NCI-H510A treated with DMSO at 0.1 percent for 48 hours (cell line): ENCODE measurements at places on chromosomes 4 and X.

DNA sequence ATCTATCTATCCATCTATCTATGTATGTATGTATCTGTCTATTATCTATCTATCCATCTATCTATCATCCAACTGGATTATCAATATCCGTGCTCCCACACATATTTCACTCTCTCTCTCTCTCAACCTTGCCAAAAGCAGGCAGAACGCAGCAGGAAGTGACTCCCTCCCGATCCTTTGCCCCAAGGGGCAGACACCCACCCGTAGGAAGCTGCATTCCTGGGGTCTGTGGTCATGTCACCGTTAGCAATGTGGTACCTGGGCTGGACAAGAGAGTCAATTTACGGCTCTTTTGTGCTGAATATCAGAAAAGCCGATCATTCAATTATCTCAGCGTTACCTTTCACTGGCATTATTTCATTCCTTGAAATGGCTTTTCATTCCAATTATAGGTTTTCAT, 119.6 kb upstream of the PPP2R3B start:
- no peak for DNase-seq

- no peak for DNase-seq
Measured at GRCh38 chrX:110045421-110045820, 42.5 kb downstream of the TMEM164 start.

GRCh38 chr4:38279650-38280322, 319.6 kb downstream of the PTTG2 start:
- peak; percentile 20 for DNase-seq

GRCh38 chr4:173466101-173466500, 63.9 kb downstream of the HAND2 start:
- no peak for DNase-seq

- DNase-seq, result peak; percentile 29
Measured at GRCh38 chr4:89110541-89110985, 770 bp upstream of the TIGD2 start.

- peak; percentile 46 for DNase-seq
Measured at GRCh38 chr4:138243369-138243768, 1.2 kb upstream of the SLC7A11 start.

- DNase-seq, result no peak
Measured at GRCh38 chr4:141121768-141122454, 11.4 kb downstream of the RNF150 start.

DNA sequence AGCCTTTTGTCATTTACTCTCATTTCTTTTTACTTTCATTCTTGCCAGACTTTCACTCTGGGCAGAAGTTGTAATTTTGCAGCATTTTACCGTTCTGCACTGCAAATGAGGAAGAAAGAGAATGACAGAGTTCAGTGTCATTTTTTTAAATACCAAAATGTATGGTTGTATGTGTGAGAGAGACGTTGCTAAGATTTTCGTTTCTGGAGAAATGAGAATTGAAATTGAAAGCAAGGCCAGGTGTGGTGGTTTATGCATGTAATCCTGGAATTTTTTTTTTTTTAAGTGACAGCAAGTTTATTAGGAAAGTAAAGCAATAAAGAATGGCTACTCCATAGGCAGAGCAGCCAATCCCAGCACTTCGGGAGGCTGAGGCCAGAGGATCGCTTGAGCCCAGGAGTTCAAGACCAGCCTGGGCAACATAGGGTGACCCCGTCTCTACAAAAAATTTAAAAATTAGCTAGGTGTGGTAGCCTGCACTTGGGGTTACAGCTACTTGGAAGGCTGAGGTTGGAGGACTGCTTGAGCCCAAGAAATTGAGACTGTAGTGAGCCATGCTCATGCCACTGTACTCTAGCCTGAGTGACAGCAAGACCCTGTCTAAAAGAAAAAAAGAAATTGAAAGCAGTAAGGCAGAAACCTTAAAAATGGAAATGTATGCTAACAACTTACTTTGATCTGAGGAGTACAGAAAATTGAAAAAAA, 12.9 kb downstream of the DCK start:
- DNase-seq, result no peak

GRCh38 chrX:15849555-15849954, 5.1 kb downstream of the AP1S2 start:
- no peak for DNase-seq
